ENCODE measurements at places on chromosomes 6 and 20.

DNA sequence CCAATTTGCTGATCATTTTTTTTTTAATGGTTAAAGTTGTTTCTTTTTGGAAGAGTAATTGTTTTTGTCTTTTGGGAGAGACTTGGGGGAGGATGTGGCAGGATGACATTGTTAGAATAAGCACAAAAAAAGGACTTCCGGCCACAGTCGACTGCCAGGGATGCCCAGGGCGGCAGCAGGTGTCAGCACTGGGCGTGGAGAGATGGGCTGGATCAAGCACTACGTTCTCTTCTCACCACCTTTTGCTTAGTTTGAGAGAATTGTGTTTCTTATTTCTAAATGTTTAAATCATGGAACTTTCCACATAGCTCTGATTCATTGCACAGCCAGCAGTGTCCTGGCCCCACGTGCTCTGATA, 104.6 kb upstream of the FRMD1 start:
- no peak for DNase-seq

DNA sequence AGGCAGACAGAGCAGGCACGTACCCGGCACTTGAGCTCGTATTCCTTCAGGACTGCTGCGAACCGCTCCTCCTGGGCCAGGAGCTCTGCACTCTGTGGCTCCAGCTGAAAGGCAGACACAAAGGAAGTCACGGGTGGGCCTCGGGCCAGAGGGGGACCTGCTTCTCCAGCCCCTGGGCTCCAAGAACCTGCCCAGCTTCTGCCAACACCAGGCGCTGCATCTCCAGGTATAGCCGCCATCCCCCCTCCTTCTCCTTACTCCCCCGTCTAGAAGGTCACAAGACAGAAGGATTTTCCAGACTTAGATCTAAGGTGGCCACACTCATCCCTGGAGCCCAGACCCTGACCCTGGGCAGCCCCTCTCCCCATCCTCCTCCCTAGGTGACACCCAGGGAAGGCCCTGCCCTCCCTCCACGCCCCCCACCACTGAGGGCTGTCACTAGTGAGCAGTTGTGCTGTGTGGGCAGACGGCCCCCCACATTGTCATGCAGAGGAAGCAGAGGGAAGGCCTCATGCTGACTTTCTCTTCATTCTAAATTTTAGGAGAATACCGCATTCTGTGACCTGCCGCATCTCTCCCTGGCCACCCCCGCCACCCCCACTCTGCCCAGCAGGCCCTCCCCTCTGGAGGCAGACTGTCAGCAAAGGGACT, 81.9 kb downstream of the GINS1 start:
- DNase-seq, result no peak

DNA sequence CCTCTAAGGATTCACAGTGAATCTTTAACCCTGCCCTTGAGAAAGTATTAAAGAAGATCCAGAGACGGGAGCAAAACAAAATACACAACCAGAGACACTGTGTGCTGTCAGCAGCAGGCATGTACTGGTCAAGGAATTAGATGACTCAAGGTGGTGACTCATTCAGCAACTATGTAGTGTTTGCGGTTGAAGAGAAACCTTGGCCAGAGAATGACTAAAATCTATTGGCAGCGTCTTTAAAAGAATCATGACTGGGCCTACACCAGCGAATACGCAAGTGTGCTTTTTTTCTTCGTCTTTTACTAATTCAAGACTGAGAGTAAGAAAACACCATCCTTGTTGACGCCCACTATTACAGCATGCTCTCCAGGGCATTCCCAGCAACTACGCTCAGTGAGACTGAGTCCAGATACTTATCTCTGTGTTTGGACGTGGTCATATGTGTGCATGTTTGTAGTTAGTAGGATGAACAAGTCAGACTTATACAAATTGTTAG, 72.4 kb upstream of the BACH2 start:
- no peak for DNase-seq

DNA sequence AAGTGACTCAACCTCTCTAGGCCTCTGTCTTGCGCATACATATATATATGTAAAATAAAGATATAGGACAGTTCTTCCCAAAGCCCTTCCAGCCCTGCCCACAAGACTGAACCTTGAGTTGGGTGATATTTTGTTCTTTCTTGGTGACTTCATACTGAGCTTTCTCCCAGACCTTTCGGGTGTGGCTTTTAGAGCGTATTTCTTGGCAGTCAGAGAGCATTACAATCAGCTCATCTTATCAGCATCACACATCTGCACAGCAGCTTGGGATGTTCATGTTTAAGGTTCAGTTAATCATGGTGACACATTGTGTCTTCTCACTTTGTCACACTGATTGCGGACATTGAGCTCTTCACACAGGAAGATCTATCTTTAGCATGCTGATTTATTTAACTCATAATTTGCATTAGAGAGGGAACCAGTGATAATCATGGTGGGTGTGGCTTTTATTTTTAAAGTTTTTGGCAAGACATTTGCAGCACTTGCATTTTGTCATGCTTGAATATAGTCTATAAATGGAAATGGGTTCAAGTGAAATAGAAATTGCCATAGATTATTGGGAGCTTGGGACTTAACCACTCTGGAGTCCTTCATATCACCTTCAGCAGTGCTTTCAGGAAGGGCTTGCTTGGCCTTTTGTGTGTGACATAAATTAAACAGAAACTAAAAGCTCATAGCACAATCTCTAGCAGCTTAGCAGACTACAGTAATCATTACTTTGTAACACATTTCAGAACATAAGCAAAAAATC, 8.3 kb downstream of the KIF3B start:
- DNase-seq, result no peak

DNA sequence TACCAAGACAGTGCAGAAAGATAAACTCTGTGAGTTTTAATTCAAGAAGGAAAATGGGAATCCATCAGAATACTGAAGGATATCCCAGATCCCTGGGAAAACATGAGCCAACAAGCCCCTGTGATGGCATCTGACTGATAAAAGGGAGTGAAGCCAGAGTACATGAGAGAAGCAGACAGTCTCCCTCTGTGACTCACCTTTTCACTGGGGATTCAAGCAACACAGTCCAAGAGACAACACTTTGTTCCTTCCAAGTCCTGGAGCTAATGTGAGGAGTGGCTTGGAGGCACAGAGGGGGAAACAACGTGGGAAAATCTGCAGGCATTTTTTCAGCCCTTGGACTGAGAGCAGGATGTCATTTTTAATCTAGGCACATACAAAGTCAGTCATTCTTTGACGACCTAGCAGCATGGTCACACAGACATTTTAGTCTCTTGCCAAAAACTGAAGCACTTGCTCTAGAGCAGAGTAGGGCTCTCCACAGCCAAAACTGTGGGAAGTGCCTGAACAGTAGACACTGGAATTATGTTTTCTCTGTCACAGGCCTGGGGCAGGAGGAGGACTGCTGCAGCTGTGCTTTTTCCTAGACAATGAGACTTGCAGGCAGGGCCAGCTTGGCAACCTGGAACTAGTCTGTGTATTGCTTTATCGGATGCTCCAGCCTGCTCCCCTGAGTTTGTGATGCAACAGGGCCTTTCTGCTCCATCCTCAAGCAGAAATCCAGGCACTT, 465.0 kb upstream of the GJE1 start:
- DNase-seq, result no peak

DNA sequence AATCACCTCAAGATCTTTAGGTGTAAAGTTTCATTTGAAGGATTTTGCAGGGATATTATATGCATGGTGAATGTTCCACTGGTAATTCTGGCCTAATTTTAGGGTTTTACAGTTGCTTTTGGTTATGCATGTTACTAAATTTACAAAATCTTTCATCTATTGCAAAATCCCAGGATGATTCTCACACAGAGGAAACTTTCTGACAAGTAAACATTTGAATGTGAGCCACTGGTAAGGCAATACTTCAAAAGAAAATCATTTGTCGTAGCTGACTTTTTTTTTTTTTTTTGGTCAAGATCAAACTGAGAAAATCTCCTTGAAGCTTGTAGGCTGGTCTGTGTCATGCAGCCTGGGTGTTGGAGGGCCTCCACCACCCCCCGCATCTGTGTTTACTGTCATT, 141.9 kb upstream of the EXOC2 start:
- DNase-seq, result no peak

Data from activated T-helper 1 cell treated with Interleukin-2 at 50 U/mL for 16 hours (primary cell).